ENCODE measurements at places on chromosomes 4 and X.
A peak's percentile ranks its signal among the peaks of the same experiment; 100 is the strongest.

DNA sequence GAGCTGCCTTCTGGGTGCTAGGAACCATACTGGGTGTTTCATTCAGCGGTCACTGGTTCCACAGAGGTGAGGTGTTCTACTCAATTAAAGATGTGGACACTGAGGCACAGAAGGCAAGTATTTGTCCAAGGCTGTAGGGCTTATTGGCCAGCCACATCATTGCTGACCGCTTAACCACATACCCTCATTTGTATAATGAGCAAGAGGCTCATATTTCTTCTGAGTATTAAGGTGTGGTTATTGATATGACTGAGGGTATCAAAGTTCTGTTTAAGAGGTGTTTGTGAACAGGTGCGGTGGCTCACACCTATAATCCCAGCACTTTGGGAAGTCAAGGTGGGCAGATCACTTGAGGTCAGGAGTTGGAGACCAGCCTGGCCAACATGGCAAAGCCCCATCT, 14.3 kb downstream of the RNF4 start:
- no peak for DNase-seq

GRCh38 chr4:104772849-104773248, 278.2 kb upstream of the CXXC4 start:
- DNase-seq = no peak

DNA sequence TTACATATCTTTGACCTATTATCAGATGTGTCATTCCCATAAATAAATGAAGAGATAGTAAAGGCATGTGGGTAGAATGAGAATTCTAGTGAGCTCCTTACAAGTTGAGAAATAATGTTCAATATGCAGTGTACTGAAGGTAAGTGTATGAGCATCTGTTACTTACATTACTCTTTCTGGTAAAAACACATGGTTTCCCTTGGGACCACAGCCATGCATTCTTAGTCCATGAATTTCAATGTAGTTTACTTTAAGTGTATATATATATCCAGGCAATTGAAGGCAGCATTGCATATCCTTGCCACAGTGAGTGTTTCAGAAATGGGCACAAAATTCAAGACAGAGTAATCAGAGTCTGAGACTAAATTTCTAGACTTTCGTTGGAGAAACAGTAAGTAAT, 277.2 kb downstream of the CXXC4 start:
- no peak for DNase-seq

DNA sequence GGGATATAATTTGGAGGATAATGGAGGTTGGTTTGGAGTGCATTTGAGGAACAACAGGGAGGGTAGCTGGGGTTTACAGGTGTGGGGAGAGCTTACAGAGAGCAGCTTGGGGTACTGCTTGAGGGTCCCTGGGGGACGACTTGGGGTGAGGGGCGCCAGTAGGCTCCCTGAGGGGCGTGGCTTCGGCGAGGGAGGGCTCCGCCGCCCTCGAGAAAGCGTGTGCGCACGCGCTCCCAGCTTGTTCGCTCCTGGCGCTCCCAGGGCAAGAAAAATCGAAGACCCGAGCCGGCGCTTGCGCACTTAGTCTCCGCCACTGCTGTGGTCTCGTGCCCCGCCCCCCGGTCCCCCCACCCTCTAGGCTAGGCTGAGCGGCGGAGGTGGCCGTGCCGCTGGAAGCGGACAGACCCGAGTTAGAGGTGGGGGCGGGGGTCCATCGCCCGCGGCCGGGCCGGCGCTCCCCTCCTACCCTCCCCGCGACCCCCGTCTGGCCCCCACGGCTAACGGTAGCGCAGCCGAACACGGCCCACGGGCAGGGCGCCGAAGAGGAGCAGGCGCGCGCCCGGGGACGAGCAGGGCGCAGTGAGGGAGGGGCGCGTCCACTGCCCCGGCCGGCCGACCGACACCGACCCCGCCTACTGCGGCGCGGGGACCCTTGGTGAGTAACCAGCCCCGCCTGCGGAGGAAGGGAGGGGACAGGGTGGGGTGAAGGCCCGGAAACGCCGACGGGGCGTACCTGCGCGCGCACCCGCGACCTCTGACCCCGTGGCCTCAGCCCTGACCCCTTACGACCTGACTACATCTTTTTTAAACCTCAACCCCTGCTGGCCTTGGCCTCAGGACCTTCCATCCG, 5.4 kb upstream of the CCDC120 start:
- DNase-seq = peak; percentile 52

- DNase-seq = no peak
Measured at GRCh38 chr4:25058796-25059195, 28.1 kb upstream of the LGI2 start.

GRCh38 chrX:31112226-31112999, 40.6 kb upstream of the FTHL17 start:
- DNase-seq = no peak

GRCh38 chr4:87500092-87500462, 29.1 kb downstream of the SPARCL1 start:
- no peak for DNase-seq

Data from stimulated activated CD4-positive, alpha-beta T cell treated with anti-CD3 and anti-CD28 coated beads, Interleukin-2, amount 100 ng/mL, for 4 hours (primary cell).